ENCODE measurements at places on chromosomes 7 and 10. TPM values are rescaled to one million over a fixed set of nuclear protein-coding genes. Genes with fewer than 3 reads are reported as not detected.

The WEE2 gene
- total RNA-seq: 0.33 TPM

- no peak for DNase-seq
Measured at GRCh38 chr10:84668186-84668763, 339.9 kb downstream of the CCSER2 start.

The PRPS1L1 gene
- total RNA-seq: not detected

The AKR1C4 gene
- total RNA-seq: not detected

- DNase-seq: no peak
Measured at GRCh38 chr7:156107957-156108356, 295.7 kb upstream of the SHH start.

DNA sequence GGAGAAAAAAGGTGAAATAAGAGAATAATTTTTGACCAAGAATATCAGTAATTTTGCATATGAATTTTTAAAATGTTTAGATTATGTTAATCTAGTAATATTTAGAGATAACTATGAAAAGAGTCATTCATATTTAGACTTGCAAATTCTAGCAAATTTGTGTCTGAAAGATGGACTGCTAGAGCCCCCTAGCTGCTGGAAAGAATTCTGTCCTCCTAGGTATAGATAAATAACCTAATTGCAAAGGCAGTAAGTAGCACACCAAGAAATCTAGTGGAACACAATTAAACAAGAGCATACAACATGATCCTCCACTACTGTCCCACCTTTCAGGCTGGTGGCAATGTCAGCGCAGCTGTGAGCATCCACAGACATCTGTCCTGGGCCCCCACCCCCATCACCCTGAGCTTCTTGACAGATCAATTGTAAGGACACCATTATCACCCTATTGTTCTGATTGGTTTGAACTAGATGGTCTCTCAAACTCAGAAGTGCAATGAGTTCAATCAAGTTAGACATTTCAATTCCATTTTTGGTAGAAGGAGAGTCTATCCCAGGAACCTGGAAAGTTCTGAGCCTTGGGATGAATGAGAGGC is 15.0 kb upstream of the GFRA1 start:
- DNase-seq: peak; percentile 46

- no peak for DNase-seq
Measured at GRCh38 chr10:13234172-13234571, at the start of gene UCMA. UCMA (minus strand) TSS chr10:13234374; CDS start chr10:13234258, 116 bp downstream.

GRCh38 chr7:157669768-157670351 is 333.1 kb downstream of the DNAJB6 start:
- DNase-seq: no peak

DNA sequence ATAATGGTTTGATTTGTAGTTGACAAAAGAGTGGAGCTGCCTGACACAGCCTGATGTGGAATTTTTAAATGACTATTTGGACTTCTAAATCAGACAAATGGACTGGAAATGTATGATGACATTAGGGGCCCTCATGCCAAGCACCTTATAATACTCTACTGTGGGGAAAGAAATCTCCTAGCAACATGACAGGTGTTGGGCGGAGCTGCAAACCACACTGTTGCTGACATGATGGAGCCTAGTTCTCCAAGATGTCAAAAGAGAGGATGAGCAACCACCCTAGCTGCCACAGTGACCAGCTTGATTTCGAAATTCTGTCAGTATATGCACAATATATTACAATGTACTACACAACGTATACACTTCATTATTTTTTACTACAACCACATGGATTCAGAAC is 65.8 kb downstream of the RHOBTB1 start:
- no peak for DNase-seq

DNA sequence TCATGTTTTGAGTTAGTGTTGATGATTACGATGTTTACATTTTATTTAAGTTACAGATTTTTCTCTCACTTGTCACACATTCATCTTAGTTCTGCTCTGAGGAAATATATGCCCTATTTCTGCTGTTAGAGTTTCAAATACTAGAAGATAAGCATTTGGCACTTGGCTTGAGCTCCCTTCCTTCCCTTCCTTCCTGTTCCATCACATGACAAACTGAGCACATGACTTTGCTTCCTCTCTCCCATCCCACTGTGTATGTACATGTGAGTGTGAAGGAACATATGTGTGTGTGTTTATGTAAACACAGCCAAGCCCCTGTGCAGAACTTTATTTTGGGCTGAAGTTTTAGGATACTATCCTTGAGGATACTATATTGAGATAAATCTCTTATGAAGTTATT is 795.9 kb upstream of the IGFBP3 start:
- DNase-seq: no peak

DNA sequence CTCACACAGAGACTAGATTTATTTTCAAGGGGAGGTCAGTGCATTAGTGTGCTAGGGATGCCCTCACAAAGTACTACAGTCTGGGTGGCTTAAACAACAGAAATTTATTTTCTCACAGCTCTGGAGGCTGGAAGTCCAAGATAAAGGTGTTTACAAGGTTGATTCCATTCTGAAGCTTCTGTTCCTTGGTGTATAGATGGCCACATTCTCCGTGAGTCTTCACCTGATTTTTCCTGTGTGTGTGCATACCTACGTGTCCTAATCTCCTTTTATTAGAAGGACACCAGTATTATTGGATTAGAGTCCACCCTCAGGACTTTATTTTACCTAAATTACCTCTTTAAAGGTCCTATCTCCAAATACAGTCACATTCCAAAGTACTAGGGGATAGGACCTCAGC is 91.7 kb upstream of the FRMD4A start:
- DNase-seq: no peak

- no peak for DNase-seq
Measured at GRCh38 chr7:106125417-106125816, 13.3 kb upstream of the SYPL1 start.

The CAMK2B gene
- 0.23 TPM for total RNA-seq

DNA sequence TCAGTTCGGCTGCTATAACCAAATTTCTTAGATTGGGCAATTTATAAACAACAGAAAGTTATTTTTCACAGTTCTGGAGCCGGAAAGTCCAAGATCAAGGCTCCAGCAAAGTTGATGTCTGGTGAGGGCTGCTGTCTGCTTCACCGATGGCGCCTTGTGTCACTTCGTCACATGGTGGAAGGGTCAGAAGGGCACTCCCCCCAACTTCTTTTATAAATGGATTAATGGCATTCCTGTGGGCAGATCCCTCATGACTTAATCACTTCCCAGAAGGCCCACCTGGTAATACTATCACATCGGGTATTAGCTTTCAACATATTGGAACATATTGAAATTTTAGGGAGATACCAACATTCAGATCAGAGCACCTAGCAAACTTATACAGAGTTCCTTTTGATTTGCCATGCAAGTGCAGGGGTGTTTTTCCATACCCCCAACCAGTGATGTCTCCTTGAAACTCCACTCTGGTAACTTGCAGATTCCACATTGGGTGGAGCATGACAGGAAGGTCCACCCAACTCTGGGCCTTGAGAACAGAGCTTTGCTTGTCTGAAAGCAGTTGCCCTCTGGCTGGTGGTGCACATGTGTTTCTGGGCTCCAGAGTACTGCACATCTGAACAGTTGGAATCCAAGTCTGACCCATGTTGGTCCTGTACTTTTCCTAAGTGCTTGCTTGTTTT is 85.1 kb upstream of the KMT2E start:
- no peak for DNase-seq
